ENCODE measurements at places on chromosomes 12 and 14.

DNA sequence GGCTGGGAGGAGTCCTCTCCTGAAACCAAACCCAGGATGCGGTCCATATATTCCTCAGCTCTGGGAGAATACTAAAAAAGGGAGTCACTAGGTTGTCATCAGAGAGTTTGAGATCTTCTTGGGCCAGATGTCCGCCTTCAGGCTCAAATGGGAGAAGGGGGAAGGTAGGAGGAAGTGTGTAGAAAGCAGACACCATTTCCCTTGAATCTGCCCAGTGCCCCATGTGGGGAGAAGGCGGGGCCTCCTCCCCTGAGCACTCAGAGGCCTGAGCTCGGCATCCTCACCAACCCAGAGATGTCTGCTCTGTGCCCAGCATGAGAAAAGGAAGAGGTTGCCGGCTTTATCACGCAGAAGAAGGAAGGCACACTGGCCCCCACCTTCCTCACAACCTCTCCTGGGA is 37.3 kb downstream of the LTBP2 start:
- DNase-seq, result no peak

DNA sequence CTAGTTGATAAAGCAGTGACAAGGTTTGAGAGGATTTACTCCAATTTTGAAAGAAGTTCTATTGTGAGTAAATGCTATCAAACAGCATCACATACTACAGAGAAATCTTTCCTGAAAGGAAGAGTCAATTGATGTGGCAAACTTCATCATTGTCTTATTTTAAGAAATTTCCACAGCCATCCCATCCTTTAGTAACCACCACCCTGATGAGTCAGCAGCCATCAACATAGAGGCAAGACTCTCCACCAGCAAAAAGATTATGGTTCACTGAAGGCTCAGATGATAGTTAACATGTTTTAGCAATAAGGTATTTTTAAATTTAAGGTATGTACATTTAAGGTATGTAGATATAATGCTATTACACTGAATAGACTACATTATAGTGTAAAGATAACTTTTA is 122.1 kb upstream of the ARHGAP5 start:
- DNase-seq, result no peak

DNA sequence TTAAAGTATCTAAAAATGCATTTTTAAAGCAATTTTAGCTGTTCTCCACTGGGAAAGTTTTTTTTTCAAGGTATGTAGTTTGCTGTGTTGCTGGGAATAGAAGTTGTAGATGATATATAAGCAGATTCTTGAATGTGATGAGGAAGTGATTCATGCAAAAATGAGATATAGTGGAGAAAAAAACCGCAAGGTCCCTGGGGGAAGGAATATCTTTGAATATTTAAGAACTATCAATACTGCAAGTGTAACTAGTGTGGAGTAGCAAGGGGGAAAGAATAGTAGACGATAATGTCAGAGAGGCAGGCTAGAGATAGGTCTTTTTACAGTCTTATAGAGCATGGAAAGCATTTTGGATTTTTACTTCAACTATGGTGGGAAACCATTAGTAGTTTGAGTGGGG is 42.5 kb downstream of the PTCSC3 start:
- no peak for DNase-seq

DNA sequence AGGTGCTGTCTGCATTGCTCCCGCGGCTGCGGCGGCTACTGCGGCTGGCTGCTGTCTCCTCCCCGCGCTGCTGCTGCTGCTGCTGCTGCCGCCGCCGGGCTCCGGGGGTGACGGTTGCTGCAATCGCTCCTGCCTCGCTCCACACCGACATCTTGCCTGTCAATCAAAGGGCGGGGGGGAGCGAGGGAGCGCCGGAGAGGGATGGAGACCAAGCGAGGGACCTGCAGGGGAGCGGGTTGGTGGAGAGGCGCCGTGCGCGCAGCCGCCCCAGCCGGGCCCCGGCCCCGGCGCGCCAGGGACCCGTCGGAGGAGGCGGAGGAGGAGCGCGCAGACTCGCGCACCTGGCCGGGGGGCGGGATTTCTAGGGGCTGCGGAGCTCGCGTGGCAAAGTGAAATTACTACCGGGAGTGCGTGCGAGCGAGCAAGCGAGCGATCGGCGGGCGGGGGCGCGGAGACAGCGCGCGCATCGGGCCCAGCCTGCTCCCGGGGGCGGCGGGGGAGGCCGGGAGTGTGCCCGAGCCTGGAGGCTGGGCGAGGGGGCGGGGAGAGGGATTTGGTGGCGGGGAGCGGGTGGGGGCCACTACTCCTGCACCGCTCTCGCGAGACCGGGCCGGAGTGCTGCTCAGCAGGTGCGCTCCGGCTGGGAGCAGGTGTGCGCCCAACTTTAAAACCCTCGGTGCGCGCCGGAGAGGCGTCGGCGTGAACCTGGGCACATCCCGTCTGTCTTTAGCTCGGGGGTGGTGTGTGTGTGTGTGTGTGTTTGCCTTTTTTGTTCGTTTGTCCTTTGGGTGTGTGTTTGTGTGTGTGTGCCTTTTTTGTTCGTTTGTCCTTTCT is at the start of gene KSR2:
Gene KSR2 (minus strand): TSS at position 165 of the 834 bp plus-strand sequence. CDS start 735 bp downstream, outside the sequence.
- no peak for DNase-seq

GRCh38 chr12:65930114-65930828 is 106.0 kb downstream of the HMGA2 start:
- no peak for DNase-seq

DNA sequence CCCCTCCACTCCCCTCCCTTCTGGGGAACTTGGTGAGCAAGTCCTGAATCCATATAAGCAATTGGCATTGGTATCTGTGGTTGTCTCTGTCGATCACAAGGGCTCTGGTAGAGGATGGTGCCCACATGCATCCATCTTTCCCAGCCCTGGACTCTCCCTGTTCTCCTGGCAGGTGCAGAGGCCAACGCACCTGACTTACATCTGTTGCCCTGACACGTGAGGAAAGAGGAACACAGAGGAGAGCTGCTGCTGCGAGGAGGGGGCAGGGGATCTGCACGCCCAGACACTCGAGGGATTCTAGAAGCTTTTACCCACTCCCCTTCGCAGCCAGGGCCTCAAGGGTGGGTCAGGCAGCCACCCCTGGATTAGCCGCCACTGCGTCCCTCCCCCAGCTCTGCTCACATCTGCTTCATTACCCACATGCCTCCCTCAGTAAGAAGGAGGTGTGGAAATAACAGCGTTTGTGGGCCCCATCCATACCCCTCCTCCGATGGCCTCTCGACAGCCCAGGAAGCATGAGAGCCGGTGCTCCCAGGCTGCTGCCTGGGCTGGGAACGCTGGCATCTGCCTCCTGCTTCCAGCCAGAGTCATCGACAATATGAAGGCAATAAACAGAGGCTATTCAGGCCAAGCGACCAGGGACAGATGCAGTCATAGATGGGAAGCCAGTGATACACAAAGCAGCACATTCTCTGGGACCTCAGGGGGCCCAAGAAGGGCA is 56.5 kb downstream of the KDM2B start:
- DNase-seq, result no peak

DNA sequence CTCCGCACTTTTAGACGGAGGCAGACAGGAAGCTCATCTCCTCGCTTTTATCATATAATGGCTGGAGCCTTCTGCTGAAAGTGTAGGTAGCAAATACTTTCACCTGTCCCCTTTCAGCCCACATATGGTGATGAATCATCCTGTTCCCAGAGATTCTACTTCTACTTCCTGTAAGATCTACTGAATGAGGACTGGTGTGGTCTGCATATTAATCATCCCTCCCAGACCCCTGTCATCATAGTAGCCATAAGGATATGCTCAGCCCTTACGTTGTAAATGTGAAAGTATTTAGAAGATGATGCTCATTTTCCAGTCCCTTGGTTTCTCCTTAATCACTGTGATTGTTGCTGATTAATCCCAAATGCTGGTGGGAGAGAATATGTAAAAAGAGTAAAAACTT is 268.2 kb upstream of the GRIP1 start:
- DNase-seq, result no peak

DNA sequence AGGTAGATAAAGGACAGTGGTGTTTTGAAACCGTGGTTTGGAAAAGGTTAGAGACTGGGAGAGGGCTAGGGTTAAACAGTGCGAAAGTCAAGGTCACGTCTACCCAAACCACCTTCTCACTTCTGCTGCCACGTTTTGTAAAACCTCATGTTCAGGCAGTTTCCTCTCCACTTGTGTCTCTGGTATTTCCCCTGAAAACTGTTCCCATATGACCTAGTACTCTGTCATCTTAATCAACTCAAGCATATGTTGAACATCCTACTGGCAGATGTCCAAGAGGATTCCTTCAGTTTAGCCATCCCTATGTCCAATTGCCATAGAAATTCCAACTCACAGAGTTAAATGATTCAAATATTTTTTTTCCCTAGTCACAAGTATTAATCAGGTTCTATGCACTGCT is 17.4 kb downstream of the CLEC4C start:
- no peak for DNase-seq

DNA sequence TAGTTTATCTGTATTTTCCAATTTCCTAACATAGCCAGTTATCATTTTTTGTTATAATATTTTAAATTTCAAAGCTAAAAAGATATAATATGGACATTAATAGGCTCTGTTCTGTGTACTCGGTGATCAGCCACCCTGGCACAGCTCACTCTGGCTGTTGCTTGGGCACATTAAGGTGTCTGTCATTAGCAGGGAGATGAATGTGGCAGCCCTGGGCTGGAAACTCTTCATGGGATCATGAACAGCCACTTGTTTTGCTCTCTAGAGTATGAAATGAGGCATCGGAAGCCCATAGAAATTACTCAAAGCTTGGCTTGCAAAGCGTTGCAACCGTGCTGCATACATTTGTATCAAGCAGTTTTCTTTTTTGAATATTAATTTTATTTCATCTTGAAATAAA is 233.2 kb downstream of the DACT1 start:
- no peak for DNase-seq

DNA sequence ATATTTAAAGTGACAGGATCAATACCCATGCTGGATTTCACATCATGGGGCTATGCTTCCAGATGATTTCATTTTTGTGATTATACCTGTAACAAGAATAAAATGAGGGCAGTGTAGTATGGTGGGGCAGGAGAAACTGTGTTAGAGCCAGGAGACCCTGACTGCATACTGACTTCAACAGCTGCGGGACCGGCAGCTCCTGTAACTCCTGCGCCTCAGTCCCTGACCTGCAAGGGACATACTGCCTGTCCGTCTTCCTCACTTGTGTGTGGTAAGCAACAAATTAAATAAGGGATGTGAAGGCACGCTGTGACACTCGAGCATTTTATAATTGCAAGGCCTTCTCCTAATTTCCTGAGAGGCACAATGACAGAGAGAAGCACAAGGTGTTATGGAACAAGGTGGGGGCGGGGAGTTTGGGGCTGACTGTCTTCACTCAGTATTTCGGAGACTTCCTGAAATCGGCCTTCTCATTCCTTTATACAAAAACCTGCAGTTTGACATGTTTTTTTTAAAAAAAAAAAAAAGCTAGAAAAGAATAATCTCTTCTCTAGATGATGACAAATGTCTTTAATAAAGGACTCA is 164.2 kb downstream of the TTC7B start:
- DNase-seq, result no peak

- no peak for DNase-seq
Observed at GRCh38 chr12:128548949-128549348, 274.8 kb downstream of the SLC15A4 start.

DNA sequence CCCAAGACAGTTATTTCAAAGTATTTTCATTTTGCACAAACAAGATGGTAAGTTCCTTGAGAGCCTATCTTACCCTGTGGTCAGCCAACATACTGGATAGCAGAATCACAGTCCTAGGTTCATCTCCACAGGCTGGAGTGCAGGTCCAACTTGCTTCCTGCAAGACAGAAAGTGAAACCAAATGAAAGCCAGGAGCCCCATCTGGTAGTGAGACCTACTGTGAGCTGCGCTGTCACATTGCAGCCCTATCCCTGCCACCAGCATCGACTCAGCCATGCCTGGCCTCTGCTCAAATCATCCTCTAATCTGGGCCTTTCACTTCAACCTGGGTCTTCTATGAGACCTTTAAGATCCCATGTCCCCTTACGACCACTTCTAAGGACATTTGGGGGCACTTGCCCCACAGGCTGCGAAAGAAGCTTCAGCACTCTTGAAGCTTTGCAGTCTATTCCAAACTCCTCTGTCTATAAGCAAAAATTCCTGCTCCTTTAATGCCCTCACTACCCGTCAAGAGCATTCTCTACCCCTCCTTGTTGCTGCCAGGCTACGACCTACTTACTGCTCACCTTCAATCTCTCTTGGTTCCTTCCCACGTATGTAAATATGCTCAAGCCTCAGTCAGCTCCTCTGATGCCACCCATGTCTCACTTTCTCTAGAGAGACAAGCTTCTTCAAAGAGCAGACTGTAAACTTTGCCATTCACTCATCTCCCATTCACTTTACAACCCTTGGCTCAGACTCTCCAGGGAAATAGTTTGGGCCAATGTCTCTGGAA is 55.9 kb upstream of the TSPAN11 start:
- no peak for DNase-seq

DNA sequence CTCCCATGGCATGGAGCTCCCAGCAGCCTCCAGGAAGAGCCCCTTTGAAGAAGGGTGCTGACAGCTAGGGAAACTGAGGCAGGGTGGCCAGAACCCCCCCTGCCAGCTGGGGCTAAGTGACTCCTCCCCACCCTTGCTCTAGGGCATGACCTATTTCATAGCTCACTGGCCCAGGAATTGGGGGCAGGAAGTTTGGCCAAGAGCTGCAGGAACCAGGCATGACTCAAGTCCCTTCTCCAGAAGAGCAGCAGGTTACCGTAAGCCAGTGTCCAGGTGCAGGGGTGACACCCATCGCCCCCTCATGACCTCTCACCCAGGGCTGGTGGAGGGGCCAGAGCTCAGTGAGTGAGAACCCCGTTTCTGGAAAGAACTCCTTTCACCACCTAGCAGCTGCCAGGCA is 1.9 kb downstream of the RASAL1 start:
- no peak for DNase-seq

DNA sequence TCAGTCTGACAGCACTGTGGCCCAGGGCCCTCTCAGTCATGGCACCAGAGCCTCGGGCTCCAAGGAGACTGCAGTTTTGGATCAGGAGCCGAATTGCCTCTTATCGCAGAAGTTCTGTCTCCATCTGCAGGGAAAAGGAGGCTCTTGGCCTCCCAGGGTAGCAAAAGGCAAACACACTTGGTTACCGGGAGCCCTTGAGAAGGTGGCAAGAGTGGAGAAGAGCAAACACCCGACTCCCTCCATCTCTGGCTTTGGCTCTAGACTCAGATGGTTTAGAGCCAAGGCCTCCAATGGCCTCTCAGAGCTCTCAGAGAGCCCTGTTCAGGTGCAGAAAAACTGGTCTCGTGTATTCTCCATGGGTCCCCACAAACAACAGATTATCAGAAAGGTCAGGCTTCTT is 44.6 kb downstream of the NINJ2 start:
- DNase-seq, result no peak

DNA sequence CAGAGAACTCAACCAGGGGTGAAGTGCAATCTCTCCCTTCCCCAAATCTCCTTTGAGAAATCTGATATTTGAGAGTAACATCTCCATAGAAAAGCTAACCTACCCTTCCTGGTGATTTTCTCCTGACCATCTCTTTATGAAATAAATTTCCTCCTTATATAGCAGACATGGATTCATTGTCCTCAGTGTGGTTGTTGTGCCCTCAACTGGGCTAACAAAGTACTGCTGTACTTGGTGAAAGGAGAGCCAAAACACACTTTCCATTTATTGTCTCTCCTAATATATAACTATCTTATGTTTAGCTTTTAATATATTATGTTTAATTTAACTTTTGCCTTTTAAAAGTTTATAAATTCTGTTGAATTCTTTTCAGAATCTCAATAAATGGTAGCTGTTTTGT is 65.1 kb upstream of the SLCO1B1 start:
- no peak for DNase-seq
